GM23248 (cell line): ENCODE measurements at places on chromosomes 6 and 20. TPM values are rescaled to one million over a fixed set of nuclear protein-coding genes. Genes with fewer than 3 reads are reported as not detected.

COL12A1 gene
- polyA plus RNA-seq: 232 and 253 TPM in 2 replicates

LTB gene
- 0.23 TPM in 1 of 2 replicates, not detected in the other for polyA plus RNA-seq

TFAP2D gene
- polyA plus RNA-seq: not detected in 2 replicates

PNPLA1 gene
- polyA plus RNA-seq: not detected in 2 replicates

TREML2 gene
- polyA plus RNA-seq: not detected in 2 replicates

MUC22 gene
- not detected in 2 replicates for polyA plus RNA-seq

DLK2 gene
- polyA plus RNA-seq: 0.66 and 1.4 TPM in 2 replicates
